ENCODE measurements at places on chromosomes 4 and X.

DNA sequence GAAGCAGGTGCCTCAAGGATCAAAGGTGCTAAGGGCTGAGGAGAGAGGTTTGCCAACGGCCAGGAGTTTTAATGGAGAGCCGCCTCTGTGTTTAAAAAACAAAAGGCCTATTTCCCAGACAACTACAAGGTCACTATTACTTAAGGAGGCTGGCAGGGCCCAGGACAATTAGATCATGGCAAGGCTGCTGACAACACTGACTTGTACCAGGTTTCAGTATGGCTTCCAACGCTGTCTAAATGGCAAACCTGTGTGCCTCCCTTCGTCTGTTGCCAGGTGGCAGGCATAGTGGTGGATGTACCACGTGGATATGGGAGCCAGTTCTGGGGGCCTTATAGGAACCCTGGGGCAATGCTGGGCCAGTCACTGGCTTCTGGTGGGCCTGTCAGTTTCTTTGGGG is 41.0 kb downstream of the NSG1 start:
- DNase-seq: no peak

DNA sequence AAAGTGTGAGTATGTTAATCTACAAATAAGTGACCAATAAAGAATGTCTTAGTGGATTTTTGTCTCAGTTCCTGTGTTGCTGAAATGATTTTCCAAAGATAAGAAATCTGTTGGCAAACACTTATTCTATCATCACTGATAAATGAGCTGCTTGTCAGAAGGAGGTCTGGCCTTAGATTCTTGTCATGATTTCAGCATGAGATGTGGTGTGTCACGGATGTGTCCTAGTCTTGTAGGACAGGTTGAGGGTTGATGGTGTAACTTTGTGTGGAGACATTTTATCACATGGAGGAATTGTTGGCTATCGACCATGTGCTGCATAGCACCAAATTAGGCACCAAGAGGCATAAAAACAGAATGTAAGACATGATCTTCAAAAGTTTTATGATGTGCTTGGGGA is 31.8 kb upstream of the LIMCH1 start:
- no peak for DNase-seq

- DNase-seq: no peak
These were observed 11.0 kb downstream of the VEGFC start for GRCh38 chr4:176781739-176782100.

DNA sequence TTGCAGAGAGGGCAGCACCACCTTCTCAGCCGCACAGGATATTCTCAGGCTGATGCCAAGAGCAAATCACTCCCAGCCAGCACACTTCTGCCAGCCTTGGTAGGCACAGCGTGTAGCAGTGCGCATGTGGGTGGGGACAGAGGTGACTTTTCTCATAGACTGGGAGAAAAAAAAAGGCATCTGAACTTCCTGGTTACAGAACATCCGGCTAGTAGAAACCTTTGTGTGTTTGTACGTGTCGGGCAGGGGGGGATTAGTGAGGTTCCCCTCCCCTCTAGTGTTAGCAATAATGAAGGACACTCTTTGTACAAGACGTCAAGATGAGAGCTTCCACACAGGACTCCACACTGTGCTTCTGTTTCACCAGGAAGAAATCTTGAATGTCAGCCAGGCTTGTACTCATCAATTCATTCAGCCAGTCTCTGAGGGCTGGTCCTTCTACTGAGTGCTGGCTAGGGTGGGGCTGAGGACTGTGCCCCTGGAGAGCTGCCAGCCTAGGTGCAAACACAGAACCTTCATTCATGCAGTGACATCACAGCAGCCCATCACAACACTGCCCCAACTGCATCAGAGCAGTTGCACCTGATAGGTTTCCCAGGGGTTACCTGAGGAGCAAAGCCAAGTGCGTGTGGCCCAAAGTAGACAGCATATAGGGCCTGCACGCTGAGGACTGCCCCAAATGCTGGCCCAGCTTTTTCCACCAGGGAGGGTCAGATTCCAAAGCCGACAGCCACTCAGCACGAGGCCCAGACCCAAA is 34.7 kb downstream of the SLC25A5 start:
- DNase-seq: peak; percentile 1

GRCh38 chr4:151807220-151807619 is 46.4 kb upstream of the GATB start:
- DNase-seq: no peak

DNA sequence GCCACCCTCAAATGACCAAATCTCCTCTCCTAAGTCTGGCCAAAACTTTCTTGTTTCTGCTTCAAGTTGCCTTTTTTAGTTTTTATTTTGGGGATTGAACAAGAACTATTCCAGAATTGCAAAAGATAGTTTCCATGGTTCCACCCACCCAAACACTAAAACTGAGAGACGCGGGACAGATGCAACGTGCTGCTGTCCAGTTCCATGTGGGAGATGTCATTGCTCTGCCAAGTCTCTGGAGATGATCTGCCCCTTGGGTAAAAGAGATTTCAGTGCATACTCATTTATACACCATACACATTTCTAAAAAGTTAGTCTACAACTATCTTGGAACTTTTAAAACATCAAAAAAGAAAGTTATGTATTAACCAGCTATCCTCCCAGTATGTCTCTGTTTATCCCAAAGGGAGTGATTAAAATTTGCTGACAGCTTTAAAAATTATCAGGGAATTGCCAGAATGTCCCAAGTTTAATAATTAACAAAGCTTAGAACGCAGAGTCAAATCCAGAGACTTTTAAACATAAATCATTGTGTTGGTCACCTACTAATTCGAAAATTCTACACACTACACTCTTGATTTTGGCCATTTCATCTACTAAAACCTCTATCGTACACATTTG is 3.2 kb downstream of the MAOB start:
- no peak for DNase-seq

- no peak for DNase-seq
These were observed 54.0 kb downstream of the DRD5 start for GRCh38 chr4:9835430-9835829.

GRCh38 chr4:84847978-84848377 is 118.5 kb downstream of the WDFY3 start:
- no peak for DNase-seq

GRCh38 chr4:148443512-148444295 is 1.5 kb upstream of the NR3C2 start:
- peak; percentile 45 for DNase-seq

DNA sequence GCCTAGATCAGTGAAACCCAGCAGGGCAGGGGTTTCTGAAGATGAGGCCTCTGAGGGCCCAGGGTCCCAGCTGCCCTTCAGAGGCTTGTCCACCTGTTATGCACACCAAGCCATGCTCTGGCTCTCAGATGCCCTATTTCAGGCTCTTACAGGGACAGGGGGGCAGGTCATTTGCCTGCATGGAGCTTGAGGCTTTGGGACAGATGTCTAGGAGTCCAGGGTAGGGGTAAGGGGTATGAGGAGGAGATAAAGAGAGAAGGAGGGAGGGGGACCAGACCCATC is 4.7 kb upstream of the EFNB1 start:
- no peak for DNase-seq

GRCh38 chr4:86319390-86319789 is 40.5 kb downstream of the MAPK10 start:
- DNase-seq: no peak

DNA sequence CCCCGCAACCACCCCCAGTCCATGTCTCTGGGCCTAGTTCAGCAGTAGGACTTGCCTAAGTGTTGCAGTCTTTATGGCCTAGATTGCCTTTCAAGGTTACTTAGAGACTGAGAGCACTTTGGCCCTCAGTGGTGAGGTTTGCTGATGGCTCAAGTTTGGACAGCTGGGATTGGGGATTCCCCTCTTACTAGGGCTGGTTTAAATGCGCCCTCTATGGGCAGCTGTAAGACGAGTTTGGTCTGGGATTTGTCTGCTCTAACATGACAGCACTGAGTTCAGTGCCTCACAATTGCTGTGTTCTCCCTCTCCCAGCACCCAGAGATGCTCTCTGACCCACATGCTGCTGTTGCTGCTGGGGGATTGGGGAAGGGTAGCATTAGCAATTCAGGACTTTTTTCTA is 23.1 kb downstream of the DACH2 start:
- DNase-seq: peak; percentile 3

- DNase-seq: no peak
These were observed 114.0 kb downstream of the ENPP6 start for GRCh38 chr4:184103527-184104264.

DNA sequence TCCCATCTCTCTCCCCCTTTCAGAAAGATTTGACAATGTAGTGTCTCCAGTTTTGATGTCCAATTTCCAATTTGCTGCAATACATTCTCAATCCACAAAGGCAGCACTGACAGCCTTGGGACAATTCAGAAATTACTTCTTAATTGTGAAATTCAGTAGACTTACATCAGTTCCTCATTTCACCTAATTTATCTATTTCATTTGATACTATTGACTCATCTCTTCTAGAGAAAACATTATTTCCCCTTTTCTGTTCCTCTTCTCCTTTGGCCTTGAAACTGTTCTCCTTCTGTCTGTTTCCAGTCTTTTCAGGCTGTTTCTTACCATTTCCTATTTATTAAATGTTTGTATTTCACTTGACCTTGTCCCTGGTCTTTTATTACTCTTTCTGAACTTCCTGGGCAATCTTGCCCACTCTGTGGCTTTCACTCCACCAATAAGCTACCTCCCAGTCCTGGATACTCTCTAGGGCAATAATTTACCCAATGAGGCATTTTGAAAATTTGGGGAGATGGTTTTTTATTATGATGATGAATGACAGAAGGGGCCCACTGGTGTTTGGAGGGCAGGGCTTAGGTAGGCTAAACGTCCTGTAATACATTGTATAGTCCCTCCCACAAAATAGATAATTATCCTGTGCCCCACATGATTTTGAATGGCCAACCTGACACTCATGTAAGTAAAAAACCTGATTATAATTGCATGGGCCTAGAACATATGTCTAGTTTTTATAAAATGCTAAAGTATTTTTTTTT is 498.0 kb upstream of the BOD1L1 start:
- DNase-seq: no peak

- no peak for DNase-seq
These were observed 2.2 kb downstream of the SLITRK4 start for GRCh38 chrX:143633461-143634308.

DNA sequence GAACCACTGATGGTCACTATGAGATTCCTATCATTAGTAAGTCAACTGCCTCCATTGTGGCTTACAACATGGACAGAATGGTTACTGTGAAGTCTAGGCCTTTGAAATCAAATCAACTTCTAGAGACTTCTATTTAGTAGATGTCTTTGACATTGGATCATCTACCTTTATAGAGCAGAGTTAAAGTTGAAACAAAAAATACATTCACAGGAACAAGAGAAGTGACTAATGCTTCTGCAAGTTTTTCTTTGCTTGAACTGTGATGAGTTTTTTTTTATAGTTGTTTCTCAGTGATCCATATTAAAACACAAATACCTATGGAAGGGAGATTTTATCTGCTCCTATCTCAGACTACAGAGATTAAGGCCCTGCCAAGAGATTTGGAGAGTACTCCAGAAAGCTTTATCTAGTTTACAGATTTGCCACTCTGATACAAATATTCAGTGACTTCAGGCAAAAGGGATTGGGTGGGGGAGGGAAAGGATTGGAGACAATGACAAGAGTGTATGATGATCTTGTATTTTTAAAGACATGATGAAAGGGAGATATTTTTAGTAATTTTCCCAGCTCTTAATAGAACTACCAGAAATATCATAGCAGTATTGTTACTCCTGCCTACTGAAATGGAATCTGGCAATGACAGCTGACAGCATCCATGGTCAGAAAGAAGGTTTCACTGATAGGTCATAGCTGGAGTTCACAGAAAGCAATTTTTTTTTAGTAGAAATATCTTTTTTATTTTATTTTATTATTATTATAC is 16.0 kb upstream of the EPGN start:
- DNase-seq: no peak

DNA sequence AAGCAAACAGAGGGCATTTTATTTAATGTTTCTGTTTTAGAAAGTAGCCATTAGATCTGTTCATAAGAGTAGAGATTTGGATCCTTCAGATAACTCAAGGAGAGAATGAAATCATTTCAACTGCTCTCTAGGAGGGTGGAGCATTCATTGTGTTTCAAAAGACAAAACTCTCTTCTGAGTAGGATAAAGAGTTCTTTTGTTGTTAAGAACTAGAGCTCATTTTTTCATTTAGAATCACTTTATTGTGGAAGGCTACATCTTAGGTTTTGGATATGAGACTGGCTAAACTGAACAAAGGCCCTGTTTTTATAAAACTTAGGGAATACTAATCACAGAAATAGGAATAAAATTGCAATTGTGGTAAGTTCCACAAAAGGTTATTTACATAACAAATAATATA is 193.9 kb upstream of the PCDH10 start:
- DNase-seq: no peak

- peak; percentile 40 for DNase-seq
These were observed 59.3 kb upstream of the SOD3 start for GRCh38 chr4:24736066-24736465.

DNA sequence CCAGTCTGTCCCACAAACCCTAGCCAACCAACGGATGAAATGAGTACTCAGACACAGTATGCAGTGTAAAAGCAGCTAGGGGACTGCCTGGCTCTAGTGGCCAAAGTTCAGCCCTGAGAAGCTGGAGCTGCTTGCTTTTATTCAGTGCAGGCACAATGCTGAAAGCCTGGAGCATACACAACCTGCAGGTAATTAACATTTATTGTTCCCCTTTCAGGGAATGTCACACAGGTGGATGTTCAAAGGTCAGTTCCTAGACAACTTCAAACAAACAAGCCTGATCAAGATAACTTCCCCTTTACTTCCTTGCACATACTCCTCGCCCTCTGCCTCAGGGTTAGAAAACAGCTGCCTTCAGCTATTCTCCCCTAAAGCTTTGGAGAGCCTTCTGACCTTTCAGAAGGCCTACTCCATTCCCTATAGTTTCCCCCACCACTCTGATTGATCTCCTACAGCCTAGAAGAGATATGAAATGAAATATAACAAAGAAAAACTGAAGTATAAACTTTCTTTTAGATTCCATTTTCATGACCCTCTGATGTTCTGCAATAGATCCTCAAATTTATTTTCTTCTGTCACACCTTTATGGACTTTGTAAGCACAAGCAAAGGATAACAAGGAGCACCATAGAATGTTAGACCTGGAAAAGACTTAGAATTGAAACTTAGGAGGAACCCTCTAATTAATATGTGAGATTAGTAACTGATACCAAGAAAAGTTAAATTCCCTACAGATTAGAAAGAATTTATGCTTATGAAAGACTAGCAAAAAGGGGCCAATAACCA is 6.8 kb upstream of the DCAF8L1 start:
- no peak for DNase-seq

Data from endothelial cell of umbilical vein (primary cell).